ENCODE measurements at places on chromosomes 6 and 20.

- no peak for DNase-seq
Observed at GRCh38 chr6:165889636-165890403, 226.8 kb upstream of the PDE10A start.

DNA sequence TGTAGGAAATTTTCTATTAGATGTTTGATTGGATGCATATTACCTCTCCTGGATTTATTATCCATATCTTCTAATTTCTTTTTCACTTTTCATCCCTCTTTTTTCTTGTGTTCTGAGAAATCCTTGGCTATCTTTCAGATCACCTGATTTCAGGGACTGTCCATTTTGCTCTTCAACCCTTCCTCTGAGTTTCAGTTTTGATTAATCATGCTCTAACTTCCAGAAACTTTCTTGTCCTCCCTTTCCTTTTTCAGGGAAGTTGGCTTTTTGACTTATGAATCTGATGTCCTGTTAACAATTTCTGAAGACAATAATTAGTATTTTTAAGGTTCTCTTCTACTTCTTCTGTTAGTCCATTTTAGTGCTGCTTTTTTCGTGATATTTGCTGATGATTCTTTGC, 79.1 kb downstream of the FKBP5 start:
- DNase-seq = no peak

DNA sequence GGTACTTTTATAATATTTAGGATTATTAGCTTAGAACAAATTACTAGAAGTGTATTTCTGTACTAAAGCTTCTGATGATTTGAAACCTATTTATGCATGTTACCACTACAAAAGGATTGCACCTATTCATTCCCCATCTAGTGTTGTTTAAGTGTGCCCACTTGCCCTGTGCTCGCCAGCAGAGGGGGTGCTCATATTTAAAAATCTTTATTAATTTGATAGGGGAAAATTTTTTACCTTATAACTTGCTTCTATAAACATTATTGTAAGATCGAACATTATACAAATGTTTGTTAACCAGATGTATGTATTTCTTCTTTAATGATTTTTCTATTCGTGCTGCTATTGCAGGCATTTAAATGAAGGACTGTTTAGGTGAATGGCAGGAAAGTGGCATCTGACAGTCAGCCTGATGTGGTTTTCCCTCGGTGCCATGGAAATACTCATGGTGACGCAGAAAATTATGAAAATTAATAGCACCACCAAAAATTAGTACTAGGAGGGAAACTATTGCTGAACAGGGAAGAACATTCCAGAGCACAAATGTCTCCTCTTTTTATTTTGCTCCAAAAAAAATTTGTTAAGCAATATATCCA, 44.1 kb upstream of the FNDC1 start:
- no peak for DNase-seq

GRCh38 chr6:50116797-50117542, 67.2 kb upstream of the DEFB112 start:
- DNase-seq = no peak

DNA sequence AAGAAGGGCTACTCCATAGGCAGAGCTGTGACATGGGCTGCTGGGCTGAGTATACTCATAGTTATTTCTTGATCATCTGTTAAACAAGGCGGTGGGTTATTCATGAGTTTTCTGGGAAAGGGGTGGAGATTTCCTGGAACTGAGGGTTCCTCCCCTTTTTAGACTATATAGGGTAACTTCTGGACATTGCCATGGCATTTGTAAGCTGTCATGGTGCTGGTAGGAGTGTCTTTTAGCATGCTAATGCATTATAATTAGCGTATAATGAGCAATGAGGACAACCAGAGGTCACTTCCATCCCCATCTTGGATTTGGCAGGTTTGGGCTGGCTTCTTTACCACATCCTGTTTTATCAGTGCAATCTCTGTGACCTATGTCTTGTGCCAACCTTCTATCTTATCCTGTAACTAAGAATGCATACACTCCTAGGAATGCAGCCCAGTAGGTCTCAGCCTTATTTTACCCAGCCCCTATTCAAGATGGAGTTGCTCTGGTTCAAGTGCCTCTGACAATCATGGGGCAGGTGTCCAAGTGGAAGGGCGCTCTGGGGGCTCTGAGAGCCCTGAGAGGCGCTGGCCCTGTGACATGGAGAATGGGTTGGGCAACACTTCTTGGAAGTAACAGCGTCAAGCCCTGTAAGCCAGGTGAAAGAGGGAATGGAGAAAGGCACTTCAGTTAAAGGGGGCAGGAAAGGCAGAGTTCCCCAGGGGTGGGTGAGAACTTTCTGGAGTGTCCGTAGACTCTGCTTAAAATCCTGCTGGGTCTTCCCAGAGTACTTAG, 354.2 kb upstream of the SULF2 start:
- DNase-seq = peak; percentile 84

All from HS-5 (cell line).